Hypothalamus (tissue), 51 donors: ENCODE measurements at places on chromosomes 4 and X.
A peak's percentile ranks its signal among the peaks of the same experiment; 100 is the strongest.

- no peak for DNase-seq
Observed at GRCh38 chrX:17812763-17813162, 48.3 kb downstream of the RAI2 start.

GRCh38 chr4:109433205-109434006 is at the start of gene SEC24B:
Gene SEC24B (plus strand): TSS chr4:109433815. CDS start chr4:109433870, 55 bp downstream.
- peak; percentile 78 for DNase-seq

- DNase-seq, result no peak
Observed at GRCh38 chrX:154784149-154784995, 20.9 kb downstream of the MPP1 start.

- no peak for DNase-seq
Observed at GRCh38 chr4:126697748-126698147, 935.0 kb upstream of the INTU start.

DNA sequence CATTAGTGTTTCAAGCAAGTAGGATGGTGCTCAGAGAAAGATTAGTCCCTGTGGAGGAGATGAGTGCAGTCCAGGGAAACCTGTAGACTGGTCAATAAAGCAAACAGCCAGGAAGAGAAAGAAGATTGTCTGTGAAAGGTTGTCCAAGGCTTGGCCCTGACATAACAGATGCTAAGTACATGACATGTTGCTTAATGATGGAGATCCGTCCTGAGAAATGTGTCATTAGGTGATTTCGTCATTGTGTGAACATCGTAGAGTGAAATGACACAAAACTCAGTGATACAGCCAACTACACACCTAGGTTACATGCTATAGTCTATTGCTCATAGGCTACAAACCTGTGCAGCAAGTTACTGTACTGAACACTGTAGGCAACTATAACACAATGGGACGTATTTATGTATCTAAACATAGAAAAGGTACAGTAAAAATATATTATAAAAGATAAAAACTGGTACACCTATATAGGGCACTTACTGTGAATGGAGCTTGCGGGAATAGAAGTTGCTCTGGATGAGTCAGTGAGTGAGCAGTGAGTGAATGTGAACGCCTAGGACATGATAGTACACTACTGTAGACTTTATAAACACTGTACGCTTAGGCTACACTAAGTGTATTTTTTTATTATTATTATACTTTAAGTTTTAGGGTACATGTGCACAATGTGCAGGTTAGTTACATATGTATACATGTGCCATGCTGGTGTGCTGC is 9.0 kb upstream of the PRSS48 start:
- DNase-seq, result no peak

DNA sequence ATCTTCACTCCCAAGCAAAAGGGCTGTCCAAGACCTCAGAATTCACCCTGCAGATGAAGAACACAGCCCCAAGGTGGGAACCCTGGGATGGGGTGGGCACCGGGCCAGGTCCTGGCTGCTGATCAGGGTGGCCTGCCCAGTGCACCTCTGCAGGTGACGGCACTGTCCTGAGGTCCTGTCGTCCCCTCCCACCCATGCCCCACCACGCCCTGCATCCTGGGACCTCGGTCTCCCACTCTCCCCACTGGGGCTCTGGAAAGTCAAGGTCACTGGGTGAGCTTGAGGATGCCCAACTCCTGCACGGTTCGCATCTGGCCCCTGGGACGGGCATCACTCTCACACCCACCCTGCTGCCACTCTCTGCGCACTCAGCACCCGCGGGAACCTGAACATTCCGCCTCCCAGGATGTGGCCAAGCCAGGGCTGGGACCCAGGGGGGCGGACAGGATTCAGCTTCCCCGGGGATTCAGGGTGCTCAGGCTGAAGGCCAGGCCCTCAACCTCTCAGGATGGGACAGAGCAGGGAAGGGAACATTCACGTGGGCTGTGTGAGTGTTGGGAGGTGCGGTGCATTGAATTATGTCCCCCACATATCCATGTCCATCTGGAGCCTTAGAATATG is 115.9 kb downstream of the CPZ start:
- DNase-seq, result no peak

DNA sequence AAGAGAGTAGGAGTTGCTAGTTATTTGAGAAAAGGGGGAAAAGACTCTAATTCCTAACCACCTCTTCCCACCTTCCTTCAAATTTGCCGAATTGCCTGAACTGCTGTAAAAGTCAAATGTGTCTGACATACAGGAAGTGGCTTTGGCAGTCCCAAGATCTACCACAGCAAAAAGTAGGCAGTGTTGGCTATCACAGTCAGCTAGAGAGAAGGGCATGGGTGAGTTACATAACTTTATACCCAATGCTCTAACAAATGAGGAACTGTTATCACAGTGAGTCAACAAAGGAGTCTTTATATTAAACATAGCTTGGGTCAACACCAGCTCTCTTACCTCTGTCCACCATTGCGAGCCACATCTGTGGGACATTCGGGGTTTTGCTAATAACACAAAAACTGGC is 2.4 kb upstream of the MBNL3 start:
- DNase-seq, result no peak

DNA sequence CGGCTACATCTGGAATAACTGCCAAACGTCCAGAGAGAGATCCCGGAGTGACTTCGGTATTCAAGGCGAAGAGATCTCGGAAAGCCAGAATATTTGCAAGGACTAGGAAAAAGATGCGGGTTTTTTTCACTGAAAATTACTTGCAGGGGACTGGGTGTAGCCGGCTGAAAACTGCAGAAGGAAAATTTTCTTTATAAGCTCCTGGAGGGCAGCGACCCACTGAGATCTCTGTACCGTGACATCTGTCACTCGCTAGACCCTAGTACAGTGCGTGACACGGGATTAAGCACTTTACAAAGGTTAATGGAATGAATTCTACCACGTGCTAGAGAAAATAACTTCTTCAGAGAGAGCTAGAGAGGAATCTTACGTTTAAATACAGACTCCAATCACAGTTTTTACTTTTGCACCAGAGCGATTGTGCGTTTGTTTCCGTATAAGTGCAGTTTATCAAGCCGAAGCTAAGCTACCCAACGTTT is 1.1 kb upstream of the LCORL start:
- no peak for DNase-seq

DNA sequence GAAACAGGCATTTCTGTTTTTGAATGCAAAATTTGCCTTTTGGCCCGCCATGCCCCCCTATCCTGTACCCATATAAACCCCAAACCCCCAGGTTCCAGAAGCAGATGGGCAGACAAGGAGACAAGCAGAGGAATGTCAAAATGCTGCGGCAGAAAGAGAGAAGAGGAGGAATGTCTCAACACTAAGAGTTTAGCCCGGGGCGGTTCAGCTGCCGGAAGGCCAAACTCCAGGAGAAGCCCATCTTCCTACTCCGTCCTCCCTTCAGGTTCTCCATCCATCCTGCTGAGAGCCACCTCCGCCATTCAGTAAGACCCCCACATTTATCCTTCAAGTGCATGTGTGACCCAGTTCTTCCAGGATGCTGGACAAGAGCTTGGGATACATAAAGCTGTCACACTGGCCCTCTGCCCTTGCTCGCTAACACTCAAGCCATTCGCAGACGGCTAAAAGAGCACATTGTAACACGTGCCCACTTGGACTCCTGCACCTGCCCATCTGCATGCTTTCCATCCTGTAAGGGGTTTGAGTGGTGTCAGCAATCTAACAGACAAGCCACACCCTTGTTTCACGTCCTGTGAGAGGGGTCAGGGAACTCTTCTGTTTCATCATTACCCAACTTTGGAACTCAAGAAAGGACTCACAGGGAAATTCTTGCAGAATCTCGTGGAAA is 31.3 kb downstream of the TLR10 start:
- DNase-seq, result no peak

DNA sequence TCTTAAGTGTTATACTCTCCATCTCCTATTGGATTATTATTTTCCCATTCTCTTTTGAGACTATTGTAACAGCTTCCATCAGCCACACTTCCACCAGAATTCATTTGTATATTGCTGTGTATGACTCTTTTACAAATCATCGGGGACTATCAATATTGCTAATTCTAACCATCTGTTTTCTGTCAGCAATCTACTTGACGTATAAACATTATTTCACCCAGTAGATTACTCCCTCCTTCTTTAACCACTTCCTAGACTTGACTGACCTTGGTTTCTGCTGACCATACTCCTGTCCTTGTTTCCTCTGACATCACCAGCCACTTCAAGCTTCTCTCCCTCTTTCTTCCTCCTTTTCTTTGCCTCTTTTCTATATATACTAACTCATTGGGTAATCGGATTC is 402.9 kb downstream of the PCDH18 start:
- DNase-seq, result no peak

DNA sequence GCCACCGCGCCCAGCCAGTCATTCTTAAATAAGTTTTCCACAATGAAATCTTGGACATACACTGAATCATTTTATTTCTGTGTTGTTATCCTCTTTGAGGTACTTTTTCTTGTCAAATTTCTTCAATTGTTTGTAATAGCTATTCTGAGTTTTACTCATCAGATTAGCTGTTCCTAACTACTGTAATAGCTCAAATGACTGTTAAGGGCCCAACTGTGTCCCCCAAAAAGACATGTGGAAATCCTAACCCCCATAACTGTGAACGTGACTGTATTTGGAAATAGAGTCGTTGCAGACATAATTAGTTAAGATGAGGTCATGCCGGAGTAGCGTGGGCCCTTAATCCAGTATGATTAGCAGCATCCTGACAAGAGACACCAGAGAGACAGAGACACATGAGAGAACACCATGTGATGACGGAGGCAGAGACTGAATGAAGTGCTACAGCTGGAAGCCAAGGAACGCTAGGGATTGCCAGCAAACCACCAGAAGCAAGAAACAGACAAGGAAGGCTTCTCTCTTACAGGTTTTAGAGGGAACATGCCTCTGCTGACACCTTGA is 22.9 kb downstream of the ACOT9 start:
- no peak for DNase-seq

- DNase-seq, result no peak
Observed at GRCh38 chr4:56772134-56772533, 49.4 kb downstream of the SPINK2 start.

- no peak for DNase-seq
Observed at GRCh38 chr4:53490965-53491622, 100.2 kb downstream of the LNX1 start.
